ENCODE measurements at places on chromosomes 3 and 15.

DNA sequence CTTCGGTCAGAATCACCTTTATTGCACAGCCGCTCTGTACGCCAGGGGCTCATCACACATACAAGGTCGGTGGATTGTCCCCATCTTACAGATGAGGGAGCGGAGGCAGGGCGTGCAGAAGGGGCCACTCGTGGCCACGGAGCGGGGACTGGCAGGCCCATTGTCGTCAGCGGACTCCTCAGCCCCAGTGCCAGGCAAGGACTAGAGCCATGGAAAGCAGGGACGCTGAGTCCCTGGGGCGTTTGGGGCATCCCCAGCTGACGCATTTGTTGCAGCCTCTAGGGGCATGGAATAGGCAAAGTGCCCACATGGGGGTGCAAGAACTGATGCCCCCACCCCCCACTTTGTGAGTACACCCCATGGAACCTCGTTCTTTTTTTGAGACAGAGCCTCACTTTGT lies 29.8 kb upstream of the FURIN start:
- H3K27me3 ChIP-seq, result no peaks in the 10 kb centered on the region
- H3K27ac ChIP-seq, result no peak overlapping the region
- H3K4me1 ChIP-seq, result no peaks in the 10 kb centered on the region
- DNase-seq, result no peak
- H3K36me3 ChIP-seq, result no peaks in the 10 kb centered on the region

DNA sequence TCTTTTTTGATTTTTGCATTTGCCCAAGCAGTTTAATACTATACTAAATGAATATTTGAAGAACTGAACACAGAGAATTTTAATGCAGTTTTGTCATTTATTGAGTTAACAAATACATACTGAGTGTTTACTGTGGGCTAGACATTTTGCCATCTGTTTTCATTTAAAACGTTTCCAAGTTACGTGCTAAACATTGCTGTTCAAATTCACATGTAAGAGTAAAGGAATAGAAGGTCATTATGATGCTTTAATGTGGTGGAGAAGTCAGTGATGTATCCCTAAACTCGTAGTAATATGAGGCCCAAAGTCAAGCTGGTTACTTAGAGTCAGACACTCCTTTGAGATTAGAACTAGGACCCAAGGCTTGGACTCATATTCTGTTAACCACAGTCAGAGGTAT lies 49.4 kb downstream of the CRYBG3 start:
- H3K27ac ChIP-seq, result no peak overlapping the region
- H3K4me3 ChIP-seq, result no peak overlapping the region
- no peak for DNase-seq

GRCh38 chr3:26004172-26004571 lies 214.3 kb downstream of the OXSM start:
- no peak overlapping the region for H3K4me3 ChIP-seq
- no peak overlapping the region for H3K27ac ChIP-seq
- H3K36me3 ChIP-seq, result no peaks in the 10 kb centered on the region
- no peaks in the 10 kb centered on the region for H3K4me1 ChIP-seq
- no peaks in the 10 kb centered on the region for H3K27me3 ChIP-seq

DNA sequence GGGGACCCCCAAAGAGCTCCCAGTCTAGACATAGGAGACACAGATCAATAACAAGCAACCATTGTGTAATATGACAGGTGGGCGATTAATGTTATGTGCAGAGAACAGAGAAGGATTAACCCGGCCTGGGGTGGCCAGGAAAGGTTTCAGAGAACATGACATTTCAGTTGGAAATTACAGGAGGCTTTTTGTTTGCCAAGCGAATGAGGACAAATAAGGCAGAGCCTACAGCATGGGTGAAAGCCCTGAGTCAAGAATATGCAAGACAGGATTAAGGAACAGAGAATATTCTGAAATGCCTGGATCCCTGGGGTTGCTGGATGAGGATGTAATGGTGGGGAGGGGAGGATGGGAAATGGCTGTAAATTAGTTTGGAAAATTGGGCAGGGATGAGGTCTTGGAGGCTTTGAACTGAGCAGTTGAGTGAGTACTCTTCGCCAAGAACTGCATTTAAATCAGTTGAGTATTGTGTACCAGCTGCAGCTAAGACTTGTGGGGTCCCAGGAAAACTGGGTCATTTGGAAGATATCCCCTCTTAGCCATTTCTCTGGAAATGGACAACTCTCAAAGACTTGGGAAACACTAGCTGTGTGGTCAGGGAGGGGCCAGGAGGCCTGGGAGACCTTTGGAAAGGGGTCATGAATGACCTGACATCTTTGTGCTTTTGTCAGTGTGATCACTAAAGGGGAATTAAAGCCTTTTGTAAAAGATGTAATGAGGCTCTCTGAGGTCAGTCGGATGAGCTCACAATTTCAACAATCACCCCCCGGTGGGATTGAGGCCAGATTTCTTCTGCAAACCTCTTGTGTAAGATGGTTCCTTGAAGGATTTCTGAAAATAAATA lies 198.6 kb upstream of the NR2E3 start:
- no peaks in the 10 kb centered on the region for H3K27me3 ChIP-seq
- no peaks in the 10 kb centered on the region for H3K4me1 ChIP-seq
- no peak overlapping the region for H3K27ac ChIP-seq
- H3K36me3 ChIP-seq, result no peaks in the 10 kb centered on the region
- DNase-seq, result no peak

DNA sequence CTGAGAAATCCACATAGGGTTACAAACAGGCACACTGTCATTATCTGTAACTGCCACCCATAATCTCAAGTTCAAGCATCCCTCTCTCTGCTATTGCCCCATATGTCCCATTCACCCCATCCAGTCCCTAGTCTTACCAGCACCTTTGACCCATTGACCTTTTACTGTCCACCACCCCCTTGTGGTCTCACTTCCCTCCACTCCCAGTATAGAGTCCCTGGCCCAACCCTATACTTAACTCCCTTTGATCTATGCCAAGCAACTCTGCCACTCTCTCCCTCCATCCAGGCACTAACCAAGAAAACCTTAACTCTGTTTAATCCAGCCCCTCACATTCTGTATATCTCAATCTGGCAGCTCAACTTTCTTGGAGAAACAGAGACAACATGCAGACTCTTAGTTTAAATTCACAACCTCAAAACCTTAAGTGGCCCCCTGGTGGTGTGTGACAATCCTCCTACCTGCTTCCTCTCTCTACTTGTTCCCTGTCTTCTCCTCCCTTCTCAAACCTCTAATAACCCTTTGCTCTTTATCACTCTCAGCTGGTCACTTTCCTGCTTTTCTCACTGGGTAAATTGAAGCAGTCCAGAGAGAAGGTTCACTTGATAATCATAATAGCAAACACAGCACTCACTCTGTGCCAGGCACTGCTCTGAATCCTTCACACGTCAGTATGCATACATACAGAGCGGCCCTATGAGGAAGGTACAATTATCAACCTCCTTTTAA lies 162.7 kb downstream of the STT3B start:
- no peaks in the 10 kb centered on the region for H3K4me1 ChIP-seq
- no peaks in the 10 kb centered on the region for H3K27me3 ChIP-seq
- H3K36me3 ChIP-seq, result no peaks in the 10 kb centered on the region
- no peak overlapping the region for H3K27ac ChIP-seq
- no peak overlapping the region for H3K4me3 ChIP-seq

DNA sequence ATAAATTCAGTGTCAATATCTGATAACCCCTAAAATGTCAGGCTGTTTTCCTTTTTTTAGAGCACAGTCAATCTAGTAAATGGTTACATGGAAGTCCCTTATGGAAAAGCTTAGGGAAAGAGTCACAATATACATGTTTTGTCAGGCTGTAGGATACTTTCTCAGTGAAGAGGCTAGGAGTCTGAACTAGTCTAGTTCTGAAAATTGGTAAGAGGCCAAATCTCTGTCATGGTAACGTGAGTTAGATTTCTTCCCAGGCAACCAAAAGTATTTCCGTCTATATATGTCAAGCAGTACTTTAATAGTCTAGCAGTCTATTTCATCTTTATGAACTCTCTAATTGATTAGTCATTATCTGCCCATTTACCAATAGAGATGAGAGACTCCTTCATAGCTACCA lies 215.9 kb upstream of the LRRC3B start:
- no peaks in the 10 kb centered on the region for H3K4me1 ChIP-seq
- DNase-seq, result no peak
- no peak overlapping the region for H3K4me3 ChIP-seq
- no peaks in the 10 kb centered on the region for H3K36me3 ChIP-seq
- no peak overlapping the region for H3K27ac ChIP-seq

- H3K27ac ChIP-seq, result peak overlapping the region; percentile 69
- peaks cover 5% of the 10 kb centered on the region for H3K36me3 ChIP-seq
- no peaks in the 10 kb centered on the region for H3K27me3 ChIP-seq
- H3K4me1 ChIP-seq, result peaks cover 50% of the 10 kb centered on the region
- DNase-seq, result peak; percentile 91
- H3K4me3 ChIP-seq, result no peak overlapping the region
Measured at GRCh38 chr3:124860599-124860998, 26.6 kb downstream of the ITGB5 start.

DNA sequence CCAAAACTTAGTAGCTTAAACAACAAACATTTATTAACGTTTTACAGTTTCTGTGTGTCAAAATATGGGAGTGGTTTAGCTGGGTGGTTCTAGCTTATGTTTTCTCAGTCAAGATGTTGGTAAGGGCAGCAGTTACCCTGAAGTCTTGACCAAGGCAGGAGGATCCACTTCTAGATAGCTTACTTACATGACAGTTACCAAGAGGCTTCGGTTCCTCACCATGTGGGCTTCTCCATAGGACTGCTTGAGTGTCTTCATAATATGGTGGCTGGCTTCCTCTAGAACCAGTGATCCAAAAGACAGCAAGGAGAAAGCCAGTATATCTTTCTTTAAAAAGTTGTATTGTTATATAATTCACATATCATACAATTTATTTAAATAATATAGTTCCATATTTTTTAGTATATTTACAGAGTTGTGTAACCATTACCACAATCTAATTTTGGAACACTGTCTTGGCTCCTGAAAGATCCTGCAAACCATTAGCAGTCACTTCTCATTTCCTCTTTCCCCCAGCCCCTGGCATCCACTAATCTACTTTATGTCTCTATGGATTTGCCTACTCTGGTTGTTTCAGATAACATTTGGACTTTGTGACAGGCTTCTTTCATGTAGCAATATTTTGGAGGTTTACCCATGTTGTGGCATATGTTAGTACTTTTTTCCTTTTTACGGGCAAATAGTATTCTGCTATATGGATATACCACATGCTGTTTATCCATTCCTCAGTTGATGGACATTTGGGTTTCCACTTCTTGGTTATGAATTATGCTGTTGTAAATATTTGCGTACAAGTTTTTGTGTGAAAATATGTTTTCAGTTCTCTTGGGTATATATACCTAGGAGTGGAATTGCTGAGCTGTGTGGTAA lies 33.3 kb downstream of the MAPK6 start:
- no peak overlapping the region for H3K4me3 ChIP-seq
- no peaks in the 10 kb centered on the region for H3K27me3 ChIP-seq
- peaks cover 32% of the 10 kb centered on the region for H3K4me1 ChIP-seq
- H3K27ac ChIP-seq, result no peak overlapping the region
- no peak for DNase-seq

GRCh38 chr3:45462522-45463265 lies 74.3 kb downstream of the LARS2 start:
- H3K4me3 ChIP-seq, result no peak overlapping the region
- no peaks in the 10 kb centered on the region for H3K27me3 ChIP-seq
- H3K27ac ChIP-seq, result no peak overlapping the region
- H3K4me1 ChIP-seq, result no peaks in the 10 kb centered on the region
- no peaks in the 10 kb centered on the region for H3K36me3 ChIP-seq

- H3K4me1 ChIP-seq, result peaks cover 4% of the 10 kb centered on the region
- H3K27ac ChIP-seq, result no peak overlapping the region
- DNase-seq, result no peak
- H3K36me3 ChIP-seq, result no peaks in the 10 kb centered on the region
- no peaks in the 10 kb centered on the region for H3K27me3 ChIP-seq
Measured at GRCh38 chr3:57074135-57074534, 13.7 kb downstream of the SPATA12 start.

- peaks cover 4% of the 10 kb centered on the region for H3K36me3 ChIP-seq
- no peak overlapping the region for H3K4me3 ChIP-seq
- no peak for DNase-seq
- no peaks in the 10 kb centered on the region for H3K4me1 ChIP-seq
Measured at GRCh38 chr3:149016242-149016641, 24.9 kb downstream of the GYG1 start.

GRCh38 chr15:80736560-80736959 lies 41.5 kb downstream of the ABHD17C start:
- H3K4me3 ChIP-seq, result no peak overlapping the region
- H3K36me3 ChIP-seq, result no peaks in the 10 kb centered on the region
- no peak for DNase-seq
- H3K4me1 ChIP-seq, result no peaks in the 10 kb centered on the region
- H3K27me3 ChIP-seq, result no peaks in the 10 kb centered on the region

DNA sequence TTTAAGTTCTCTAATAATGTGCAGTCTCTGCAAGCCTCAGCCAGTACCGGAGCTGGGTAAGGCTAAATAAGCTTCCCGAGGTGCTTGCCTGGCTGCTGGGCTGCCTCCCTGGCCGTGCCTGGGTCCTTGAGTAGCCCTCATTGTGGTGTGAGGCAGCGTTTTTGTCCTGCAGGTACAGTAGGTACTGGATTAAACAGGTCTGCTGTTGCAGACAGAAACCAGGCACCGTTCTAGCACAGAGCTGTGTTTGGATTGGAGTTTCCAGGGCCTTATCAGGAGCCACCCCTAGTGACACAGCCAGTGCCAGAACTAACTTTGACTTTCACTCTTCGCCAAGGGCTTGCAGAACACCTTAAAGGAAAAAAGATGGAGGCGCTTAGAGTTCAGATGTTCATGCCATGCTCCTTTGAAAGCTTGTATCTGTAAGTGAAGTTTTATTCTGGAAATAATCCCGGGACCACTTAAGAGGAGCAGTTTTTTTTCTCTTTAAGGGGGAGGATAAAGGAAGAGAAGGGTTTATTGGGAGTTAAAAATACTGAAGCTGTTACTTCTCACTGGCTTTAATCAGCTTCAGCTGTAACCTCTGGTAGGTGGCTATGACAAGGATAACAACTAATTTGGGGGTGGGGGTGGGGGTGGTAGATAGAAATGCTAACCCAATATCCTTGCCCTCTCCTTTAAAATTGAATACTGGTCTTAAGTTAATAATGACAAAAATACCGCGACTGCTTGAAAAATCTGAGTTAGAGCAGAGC lies 126.8 kb downstream of the MITF start:
- no peak for DNase-seq
- no peaks in the 10 kb centered on the region for H3K27me3 ChIP-seq
- peaks cover 4% of the 10 kb centered on the region for H3K4me1 ChIP-seq
- peak overlapping the region; percentile 40 for H3K4me3 ChIP-seq
- H3K36me3 ChIP-seq, result no peaks in the 10 kb centered on the region

DNA sequence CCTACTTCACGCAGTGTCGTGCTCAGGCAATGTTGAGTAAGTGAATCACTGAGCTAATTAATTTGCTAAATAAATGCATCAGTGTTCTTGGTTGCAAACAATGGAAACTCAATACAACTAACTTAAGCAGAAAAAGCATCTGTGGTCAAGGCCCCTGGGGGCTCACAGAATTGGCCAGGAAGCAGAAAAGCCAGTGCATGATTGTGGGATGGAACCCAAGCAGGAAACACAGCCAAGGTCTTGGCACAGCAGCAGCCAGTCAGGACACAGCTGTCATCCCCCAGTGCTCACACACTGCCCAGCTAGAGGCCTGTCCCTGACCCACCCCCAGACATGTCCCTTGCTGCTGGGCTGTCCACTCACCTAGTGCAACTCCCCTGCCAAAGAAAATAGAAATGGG lies 85.9 kb downstream of the AQP9 start:
- H3K36me3 ChIP-seq, result no peaks in the 10 kb centered on the region
- H3K27ac ChIP-seq, result no peak overlapping the region
- DNase-seq, result no peak
- H3K27me3 ChIP-seq, result no peaks in the 10 kb centered on the region
- no peak overlapping the region for H3K4me3 ChIP-seq

Data from Panc1 (cell line).